CD8-positive, alpha-beta memory T cell (primary cell): ENCODE measurements at places on chromosomes 3 and 15.
A peak's percentile ranks its signal among the peaks of the same experiment; 100 is the strongest.

DNA sequence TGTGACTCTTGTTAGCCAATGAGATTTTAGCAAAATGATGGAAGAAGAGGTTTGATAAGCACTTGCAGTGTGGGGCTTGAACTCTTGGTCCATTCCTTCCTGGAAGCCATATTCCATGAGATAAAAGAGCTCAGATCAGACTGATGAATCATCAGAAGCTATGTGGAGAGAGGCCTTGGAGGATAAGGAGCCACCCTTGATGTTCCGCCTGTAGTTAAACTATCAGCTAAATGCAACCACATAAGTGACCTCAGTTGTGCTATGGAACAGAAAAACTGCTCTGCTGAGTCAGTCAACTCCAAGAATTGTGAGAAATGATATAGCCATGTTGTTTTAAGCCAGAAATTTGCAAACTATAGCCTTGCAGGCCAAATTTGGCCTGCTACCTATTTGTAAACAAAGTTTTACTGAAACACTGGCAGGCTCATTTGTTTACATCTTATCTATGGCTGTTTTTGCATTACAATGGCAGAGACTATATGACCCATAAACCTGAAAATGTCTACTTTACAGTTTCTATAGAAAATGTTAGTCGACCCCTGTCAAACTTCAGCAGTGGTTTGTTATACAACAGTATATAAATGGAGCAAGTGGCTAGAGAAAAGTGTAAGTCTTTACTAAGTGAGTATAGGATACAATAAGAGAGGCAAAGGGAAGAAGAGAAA lies 27.6 kb upstream of the GAP43 start:
- DNase-seq: no peak

- DNase-seq: no peak
Measured at GRCh38 chr3:37072892-37073291, 79.6 kb downstream of the MLH1 start.

- DNase-seq: no peak
Measured at GRCh38 chr3:161401389-161401788, 30.1 kb upstream of the SPTSSB start.

DNA sequence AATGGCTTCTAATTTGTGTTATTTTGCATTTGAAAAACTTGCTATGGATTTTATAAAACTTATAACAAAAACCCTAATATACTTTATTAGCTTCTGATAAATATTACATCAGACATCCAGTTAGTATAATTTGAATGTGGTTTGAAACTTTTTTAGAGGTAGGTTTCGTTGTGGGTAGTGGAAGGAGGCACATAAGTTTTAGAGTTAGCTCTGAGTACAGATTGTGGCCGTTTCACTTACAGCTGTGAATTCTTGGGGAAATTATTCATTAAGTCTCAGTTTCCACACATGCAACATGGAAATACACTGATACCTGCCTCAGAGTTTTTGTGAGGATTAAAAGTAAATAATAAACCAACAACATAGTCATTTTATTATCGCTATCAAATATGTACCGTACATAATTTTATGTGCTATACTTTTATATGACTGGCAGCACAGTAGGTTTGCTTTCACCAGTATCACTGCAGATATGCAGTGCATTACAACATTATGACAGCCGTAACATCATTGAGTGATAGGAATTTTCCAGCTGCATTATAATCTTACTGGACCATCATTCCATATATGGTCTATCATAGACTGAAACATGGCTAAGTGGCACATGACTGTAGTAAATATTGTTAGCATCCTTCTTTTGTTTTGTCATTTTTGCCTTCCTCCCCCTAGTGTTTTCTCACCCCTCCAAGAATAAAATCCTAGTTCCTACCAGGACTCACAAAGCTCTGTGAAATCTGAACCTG lies 175.6 kb downstream of the AKAP13 start:
- DNase-seq: no peak

- DNase-seq: no peak
Measured at GRCh38 chr15:69595009-69595791, 142.6 kb downstream of the RPLP1 start.

DNA sequence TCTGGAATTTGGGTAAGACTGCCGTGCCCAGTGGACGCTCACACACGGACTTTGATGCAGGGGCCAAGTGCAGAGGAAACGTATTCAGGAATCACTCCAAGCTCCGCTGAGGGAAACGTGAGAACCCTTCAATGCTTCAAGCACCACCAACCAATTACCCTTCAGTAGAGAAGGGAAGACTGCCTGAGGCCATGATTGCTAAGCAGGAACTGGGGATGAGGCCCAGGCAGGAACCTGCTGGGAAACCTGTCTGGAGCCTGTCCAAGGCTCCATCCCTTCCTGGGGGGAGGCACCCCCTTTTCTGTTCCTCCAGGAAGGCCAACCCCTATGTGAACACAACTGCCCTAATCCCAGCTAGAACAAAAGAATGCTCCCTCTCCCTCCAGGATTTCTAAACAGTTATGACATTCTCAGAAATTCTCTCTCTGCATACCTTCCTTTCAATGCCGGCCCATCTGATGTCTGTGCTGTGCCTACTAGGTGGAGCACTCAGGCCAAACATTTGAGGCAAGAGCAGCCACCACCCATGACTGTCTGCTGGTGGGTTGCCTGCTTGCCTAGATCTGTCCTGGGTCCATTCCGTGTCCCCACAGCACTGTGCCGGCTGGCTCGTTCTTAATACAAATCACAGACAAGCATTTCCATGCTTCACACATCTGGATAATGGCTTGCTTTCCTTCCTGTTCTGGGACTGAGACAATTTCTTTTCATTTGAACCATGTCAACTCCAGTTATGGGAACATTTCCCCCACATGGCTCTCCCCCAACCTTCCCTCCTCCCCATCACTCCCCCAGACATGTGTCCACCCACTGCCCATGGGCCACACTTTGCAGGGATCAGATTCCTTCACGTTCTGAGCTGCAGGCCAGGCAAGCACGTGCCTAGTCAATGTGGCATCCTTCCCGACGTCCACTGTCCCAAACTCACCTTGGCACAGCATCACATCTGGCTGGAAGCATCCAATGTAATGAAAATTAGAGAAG lies 149.4 kb downstream of the ADAMTS17 start:
- no peak for DNase-seq

GRCh38 chr15:29822100-29822683 lies at the start of gene TJP1:
TJP1 (minus strand) TSS chr15:29822468; CDS start chr15:29822028, 440 bp downstream.
- DNase-seq: no peak

DNA sequence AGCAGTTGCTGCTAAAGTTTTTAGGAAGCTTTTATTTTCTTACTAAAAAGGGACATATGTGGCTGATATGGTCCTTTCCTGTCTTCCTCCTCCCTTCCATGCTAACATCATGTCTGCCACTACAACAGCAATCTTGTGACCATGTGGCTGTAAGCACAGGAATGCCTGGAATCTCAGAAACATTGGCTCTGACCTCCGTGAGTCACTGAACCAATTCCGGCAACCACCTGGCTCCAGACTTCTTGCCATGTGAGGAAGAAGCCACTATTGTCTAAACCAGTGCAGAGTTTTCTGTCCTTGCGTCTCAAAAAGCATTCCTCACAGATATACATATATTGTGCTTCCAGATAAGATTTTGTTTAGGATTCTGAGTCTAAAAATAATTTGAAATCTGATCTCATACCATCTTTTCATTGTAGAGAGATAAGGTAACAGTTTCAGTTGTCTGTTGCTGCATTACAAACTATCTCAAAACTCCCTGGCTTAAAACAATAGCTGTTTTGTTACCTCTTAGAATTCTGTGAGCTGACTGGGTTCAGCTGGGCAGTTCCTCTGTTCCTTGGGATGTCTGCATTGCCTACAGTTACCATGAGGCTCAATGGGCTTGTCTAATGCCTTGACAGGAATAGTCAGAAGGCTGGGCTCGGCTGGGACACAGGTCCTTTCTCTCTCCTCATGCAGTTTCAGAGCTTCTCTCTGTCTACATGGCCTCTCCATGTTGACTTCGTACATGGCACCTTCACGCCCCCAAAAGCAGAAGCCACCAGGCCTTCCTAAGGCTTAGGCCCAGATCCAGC lies 77.3 kb upstream of the MAGI1 start:
- no peak for DNase-seq

GRCh38 chr3:32224016-32224516 lies 14.4 kb upstream of the CMTM8 start:
- DNase-seq: no peak

DNA sequence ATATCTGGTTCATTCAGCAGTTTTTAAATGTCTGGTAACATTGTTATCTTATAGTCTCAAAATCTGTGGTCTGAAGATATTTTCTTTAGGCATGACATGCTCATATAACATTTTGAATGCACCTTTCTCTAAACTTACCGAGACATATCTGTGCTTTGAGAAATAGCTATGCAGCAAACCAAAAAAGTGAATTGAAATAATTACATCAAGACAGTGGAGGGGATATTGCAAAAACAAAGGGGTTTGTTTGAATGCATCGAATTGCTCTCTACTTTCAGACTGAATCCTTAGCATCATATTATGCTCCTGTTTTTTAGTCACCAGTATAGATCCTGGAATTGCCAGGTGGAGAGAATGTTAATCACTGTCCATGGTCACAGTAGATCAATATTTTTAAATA lies 5.1 kb downstream of the ARPP21 start:
- no peak for DNase-seq

DNA sequence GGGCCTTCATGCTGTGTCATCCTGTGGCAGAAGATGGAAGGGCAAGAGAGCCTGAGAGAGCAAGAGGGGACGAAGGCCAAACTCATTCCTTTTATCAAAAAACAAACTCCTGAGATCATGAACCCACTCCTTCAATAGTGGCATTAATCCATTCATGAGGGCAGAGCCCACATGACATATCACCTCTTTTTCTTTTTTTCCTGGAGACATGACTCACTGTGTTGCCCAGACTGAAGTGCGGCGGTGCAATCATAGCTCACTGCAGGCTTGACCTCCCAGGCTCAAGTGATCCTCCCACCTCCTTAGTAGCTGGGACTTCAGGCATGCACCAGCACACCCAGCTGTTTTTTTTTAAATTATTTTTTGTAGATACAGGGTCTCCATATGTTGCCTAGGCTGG lies 92.0 kb upstream of the RNU6-1 start:
- no peak for DNase-seq

GRCh38 chr15:39515765-39516164 lies 65.1 kb upstream of the THBS1 start:
- no peak for DNase-seq

GRCh38 chr15:39499042-39499441 lies 81.8 kb upstream of the THBS1 start:
- DNase-seq: no peak

- DNase-seq: no peak
Measured at GRCh38 chr15:49723981-49724380, 103.1 kb downstream of the DTWD1 start.

- DNase-seq: no peak
Measured at GRCh38 chr3:70684701-70685100, 372.3 kb upstream of the MDFIC2 start.

- no peak for DNase-seq
Measured at GRCh38 chr15:90872486-90873184, 4.2 kb downstream of the FURIN start.

- DNase-seq: no peak
Measured at GRCh38 chr3:179801263-179801662, 148.4 kb downstream of the USP13 start.

DNA sequence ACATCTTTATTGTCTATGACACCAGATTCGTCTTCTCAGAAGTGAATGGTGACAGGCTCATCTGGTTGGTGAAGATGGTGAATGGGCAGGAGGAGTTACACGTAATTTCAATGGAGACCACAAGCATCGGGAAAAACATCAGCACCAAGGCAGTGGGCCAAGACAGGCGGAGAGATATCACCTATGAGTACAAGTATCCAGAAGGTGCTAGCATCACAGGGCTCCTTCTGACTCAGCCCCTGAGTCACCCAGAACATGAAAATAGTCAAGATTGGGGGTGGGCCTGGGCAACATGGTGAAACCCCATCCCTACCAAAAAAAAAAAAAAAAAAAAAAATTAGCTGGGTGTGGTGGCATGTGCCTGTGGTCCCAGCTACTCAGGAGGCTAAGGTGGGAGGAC lies 32.6 kb downstream of the TGM4 start:
- no peak for DNase-seq

- no peak for DNase-seq
Measured at GRCh38 chr15:83499476-83499875, 52.3 kb downstream of the SH3GL3 start.

DNA sequence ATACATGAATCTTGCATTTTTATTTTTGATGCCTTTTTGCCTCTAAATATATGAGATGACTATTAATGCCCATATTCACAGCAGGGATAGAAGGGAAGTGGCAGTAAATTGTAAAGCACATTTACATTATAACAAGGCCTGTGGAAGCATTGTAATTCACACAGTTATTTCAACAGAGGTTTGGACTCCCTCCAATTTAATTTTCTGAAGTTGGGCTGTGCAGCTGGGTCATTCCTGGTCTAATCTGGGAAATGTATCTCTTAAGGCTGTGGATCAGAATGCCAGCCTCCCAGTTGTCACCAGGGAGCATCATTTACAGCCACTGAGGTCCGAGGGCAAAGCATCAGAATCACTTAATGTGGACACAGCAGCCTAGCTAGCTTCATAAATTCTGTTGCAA lies 434.5 kb downstream of the MFSD1 start:
- DNase-seq: no peak

GRCh38 chr3:124261306-124261705 lies 269.4 kb upstream of the ROPN1 start:
- no peak for DNase-seq

GRCh38 chr15:78061963-78062427 lies 15.5 kb downstream of the TBC1D2B start:
- DNase-seq: no peak

GRCh38 chr15:40908095-40908494 lies 13.8 kb downstream of the VPS18 start:
- DNase-seq: no peak

GRCh38 chr3:32794487-32795308 lies 23.1 kb upstream of the TRIM71 start:
- no peak for DNase-seq

DNA sequence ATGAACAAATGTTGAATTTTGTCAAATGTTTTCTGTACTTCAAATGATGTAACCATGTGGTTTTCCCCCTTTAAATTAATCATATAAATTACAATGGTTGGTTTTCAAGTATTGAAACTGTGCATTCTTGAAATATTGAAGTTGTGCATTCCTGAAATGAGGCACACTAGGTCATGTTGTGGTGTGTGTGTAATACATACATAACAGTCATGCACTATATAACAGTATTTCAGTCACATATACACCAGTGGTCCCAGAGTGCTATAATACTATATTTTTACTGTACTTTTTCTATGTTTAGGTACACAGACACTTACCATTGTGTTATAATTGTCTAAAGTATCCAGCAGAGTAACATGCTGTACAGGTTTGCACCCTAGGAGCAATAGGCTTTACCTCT lies 11.0 kb upstream of the IQCF5 start:
- DNase-seq: no peak

- DNase-seq: peak; percentile 67
Measured at GRCh38 chr15:78162038-78162437, 12.9 kb downstream of the IDH3A start.
